Fibroblast of mammary gland (primary cell): ENCODE measurements at places on chromosomes 16 and 17.

DNA sequence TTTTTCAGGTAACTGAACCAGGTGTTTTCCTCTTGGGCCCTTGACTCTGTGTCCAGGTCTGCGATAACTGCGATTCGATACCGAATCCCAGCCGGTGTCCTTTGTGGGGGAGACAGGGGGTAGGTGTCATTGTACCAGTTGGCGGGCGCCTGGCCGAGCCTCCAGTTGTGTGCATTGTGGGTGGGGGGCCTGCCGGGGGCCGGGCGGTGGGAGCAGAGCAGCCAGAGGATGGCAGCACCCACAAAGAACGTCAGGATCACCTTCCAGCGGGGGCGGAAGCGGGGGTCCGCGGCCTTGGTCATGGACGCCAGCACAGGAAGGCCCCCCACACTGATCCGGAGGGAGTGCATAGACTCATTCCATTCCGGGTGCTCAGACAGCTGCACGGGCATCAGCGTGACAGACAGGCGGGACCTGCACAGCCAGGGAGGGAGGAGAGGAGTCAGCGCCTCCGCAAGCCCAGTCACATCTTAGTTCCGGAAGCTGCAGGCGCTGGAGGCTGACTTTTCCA is 12.3 kb downstream of the CANT1 start:
- DNase-seq, result no peak

GRCh38 chr17:73091770-73092522 is 542 bp downstream of the SLC39A11 start:
- no peak for DNase-seq

- peak; percentile 38 for DNase-seq
These were observed 9.9 kb downstream of the CMTM2 start for GRCh38 chr16:66588981-66589713.

- no peak for DNase-seq
These were observed 58.8 kb downstream of the UTP18 start for GRCh38 chr17:51319186-51319585.

DNA sequence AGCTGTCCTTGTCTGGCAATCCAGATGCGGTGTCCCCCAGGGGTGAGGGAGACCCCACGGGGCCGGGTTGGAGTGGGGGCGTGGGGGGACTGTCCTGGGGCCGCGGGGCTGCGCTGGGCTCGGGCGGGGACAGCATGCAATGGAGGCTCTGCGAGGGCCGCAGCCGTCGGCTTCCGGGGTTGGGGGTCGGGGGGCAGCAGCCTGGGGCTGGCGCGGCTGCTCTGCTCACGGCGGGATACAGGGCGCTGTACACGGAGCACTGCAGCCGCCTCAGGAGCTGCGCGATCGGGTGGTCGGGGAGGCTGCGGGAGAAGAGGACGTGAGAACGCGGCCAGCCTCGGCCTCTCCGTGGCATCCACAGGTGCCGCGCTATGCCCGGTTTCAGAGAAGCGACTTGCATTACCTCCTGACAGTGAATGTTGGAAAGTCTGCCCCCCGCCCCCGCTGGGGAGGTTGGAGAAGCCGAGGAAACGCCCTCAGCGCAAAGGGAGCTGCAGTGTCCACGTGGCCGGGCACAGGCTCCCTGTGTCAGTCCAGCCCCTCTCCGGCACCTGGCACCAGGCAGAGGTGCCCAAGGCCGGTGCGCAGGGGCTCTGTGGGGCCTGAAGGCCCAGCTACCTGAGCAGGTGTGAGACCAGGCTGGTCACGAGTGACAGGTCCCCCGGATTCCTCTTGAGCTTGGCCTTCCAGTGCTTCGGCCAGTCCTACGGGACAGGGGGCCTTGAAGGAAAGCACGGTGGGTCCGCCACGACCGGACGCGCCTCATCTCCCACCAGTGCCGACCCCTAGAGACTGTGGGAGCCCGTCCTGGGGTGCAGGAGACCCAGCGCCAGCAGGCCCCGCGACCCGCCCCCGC is 9.4 kb upstream of the SPATA2L start:
- DNase-seq, result no peak

- peak; percentile 96 for DNase-seq
These were observed 8.3 kb downstream of the PIK3R6 start for GRCh38 chr17:8859027-8859803.
